ENCODE measurements at places on chromosomes 4 and X.

DNA sequence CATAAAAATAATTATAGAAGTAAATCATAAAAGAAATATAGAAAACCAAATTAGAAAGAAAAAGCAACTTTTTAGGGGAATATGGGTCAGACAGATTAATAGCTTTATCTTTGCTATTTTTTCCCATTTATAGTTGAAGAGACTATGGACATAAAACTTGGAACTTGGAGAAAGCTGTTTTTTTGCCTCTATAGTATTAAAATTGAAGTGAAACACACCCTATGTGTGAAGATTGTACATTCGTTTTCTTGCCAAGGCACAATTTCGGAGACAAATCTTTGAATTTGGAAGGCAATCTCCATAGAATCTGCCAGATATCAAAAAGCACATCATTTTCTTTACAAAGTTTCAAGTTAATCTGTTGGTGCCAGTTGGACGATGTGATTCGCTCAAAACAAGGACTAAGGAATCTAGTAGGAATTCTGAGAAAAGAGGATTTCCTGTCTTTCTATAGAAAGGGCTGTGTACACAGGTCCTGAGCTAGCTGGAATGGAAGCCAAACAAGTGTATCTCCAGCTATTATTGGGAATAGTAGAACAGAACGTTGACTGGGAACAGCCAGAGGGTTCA lies 156.3 kb downstream of the SLC7A11 start:
- DNase-seq = no peak
- no peaks in the 10 kb centered on the region for H3K4me1 ChIP-seq
- no peak overlapping the region for H3K4me3 ChIP-seq
- no peak overlapping the region for H3K27ac ChIP-seq

GRCh38 chr4:75180790-75181776 lies 248.2 kb downstream of the PARM1 start:
- H3K27me3 ChIP-seq = no peaks in the 10 kb centered on the region
- H3K27ac ChIP-seq = peak overlapping the region; percentile 62
- H3K4me1 ChIP-seq = peaks cover 15% of the 10 kb centered on the region
- DNase-seq = peak; percentile 72
- H3K4me3 ChIP-seq = peak overlapping the region; percentile 27

GRCh38 chr4:181798536-181798935 lies 444.7 kb upstream of the TENM3 start:
- no peaks in the 10 kb centered on the region for H3K36me3 ChIP-seq
- no peaks in the 10 kb centered on the region for H3K4me1 ChIP-seq
- H3K27ac ChIP-seq = no peak overlapping the region
- H3K27me3 ChIP-seq = no peaks in the 10 kb centered on the region

GRCh38 chr4:110532901-110533589 lies 57.1 kb downstream of the ENPEP start:
- H3K27ac ChIP-seq = no peak overlapping the region
- DNase-seq = no peak
- H3K4me1 ChIP-seq = peaks cover 53% of the 10 kb centered on the region
- peaks cover 31% of the 10 kb centered on the region for H3K36me3 ChIP-seq
- H3K4me3 ChIP-seq = no peak overlapping the region

DNA sequence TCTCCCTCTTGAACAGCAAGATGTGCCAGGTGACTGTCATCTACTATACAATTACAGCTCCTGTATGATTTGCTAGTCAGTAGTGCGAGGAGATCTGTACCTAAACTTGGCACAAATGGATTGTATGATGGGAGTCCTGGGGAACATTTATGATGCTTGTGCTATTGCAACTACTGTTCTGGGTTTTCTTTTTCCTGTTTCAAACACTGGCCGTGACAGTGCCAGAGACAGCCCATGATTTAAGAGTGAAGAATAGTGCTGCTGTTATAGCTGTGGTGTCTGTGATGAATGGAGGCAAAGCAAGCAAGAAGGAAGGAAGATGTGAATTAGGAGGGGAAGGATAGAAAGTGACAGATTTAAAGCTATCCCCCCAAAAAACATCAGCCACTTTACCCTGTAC lies 1868.9 kb downstream of the PCDH7 start:
- no peak overlapping the region for H3K4me3 ChIP-seq
- H3K4me1 ChIP-seq = no peaks in the 10 kb centered on the region
- no peak for DNase-seq
- no peaks in the 10 kb centered on the region for H3K36me3 ChIP-seq
- no peak overlapping the region for H3K27ac ChIP-seq
- no peaks in the 10 kb centered on the region for H3K27me3 ChIP-seq

- no peaks in the 10 kb centered on the region for H3K27me3 ChIP-seq
- no peaks in the 10 kb centered on the region for H3K4me1 ChIP-seq
- peak; percentile 18 for DNase-seq
- H3K4me3 ChIP-seq = no peak overlapping the region
Measured at GRCh38 chrX:9503261-9503660, 38.4 kb downstream of the TBL1X start.

- H3K4me1 ChIP-seq = no peaks in the 10 kb centered on the region
- no peaks in the 10 kb centered on the region for H3K36me3 ChIP-seq
- H3K27ac ChIP-seq = no peak overlapping the region
- H3K4me3 ChIP-seq = no peak overlapping the region
- no peak for DNase-seq
Measured at GRCh38 chr4:61202638-61203435, 2.7 kb downstream of the ADGRL3 start.
